Activated naive CD8-positive, alpha-beta T cell treated with anti-CD3 and anti-CD28 coated beads, Interleukin-2, amount 50 U/mL, for 24 hours (primary cell): ENCODE measurements at places on chromosomes 1 and 21.

- no peak overlapping the region for H3K27ac ChIP-seq
- H3K36me3 ChIP-seq, result peaks cover 10% of the 10 kb centered on the region
- no peak overlapping the region for H3K4me3 ChIP-seq
- H3K27me3 ChIP-seq, result no peaks in the 10 kb centered on the region
These were observed 6.0 kb downstream of the ZBTB48 start for GRCh38 chr1:6585841-6586240.

DNA sequence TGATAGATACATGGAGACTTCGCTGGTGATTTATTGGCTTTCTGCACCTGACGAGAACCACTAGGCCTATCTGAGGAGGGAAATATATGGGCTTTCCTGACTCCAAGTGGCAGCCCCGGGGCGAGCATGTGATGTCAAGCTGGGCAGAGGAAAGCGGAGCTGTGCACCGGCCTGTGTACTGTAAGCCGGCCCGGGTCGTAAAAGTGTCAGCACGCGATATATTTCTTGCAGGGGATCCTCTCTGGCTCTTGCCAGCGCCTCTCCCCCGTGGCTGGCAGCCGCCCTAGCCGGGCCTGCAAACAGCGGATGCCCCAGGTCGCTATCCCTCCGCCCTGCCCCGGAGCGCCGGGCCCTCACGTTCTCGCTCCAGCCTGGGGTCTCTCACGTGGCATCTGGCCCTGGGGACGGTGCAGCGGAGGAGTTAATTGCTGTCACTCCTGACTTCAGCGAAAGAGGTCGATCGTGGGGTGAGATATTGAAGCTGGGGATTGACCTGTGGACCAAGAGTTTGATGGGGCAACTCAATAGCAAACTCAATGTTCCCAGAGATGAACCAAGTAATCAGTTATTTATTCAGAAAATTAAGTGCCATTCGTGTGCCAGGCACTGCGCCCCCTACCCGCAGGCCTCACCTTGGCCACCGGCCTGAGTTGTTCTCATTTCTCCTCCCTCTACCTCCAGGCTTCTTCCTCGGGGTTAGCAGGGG, 41.0 kb upstream of the HAO2 start:
- H3K4me1 ChIP-seq, result peaks cover 15% of the 10 kb centered on the region
- peak; percentile 37 for DNase-seq
- no peak overlapping the region for H3K27ac ChIP-seq
- H3K27me3 ChIP-seq, result peaks cover 21% of the 10 kb centered on the region

DNA sequence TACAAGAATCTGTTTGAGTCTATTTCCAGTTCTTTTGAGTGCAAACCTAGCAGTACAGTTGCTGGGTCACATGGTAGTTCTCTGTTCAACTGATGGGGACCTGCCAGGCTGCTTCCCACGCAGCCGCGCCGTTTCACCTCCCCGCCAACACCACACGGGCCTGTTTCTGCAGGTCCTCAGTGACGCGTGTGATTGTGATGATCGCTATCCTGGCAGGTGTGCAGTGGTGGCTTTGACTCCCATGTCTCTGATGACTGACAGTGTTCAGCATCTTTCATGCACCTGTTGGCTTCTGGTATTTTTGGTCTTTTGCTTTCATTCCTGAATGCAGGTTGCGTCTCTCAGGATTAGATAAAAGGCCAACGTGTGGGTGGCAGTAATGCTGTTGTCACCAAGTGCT, 41.6 kb downstream of the FAAP20 start:
- H3K4me1 ChIP-seq, result peaks cover 17% of the 10 kb centered on the region
- DNase-seq, result no peak
- no peak overlapping the region for H3K27ac ChIP-seq
- H3K4me3 ChIP-seq, result no peak overlapping the region
- H3K27me3 ChIP-seq, result no peaks in the 10 kb centered on the region

DNA sequence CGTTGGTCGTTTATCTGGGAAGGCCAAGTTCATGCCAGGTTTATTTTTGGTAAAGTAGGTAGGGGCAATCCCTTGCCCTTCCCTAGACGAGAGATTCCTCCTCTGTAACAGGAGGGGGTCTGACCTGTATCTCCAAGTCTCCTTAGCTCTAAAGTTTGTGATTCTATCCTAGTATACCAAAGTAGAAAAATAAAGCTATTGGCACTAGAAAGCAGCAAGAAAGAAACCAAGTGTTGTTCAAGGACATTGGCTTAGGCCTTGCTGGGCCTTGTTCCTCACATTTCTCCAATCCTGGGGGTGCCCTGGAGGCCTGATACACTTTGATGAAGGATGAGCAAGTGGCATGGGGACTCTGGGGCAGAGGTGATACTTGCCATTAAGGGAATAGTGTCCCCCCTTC, 814 bp downstream of the MTARC2 start:
- H3K4me3 ChIP-seq, result peak overlapping the region; percentile 42
- no peaks in the 10 kb centered on the region for H3K36me3 ChIP-seq
- H3K27me3 ChIP-seq, result peaks cover 53% of the 10 kb centered on the region

GRCh38 chr1:184214128-184214527, 162.6 kb downstream of the TSEN15 start:
- peaks cover 4% of the 10 kb centered on the region for H3K27me3 ChIP-seq
- no peaks in the 10 kb centered on the region for H3K36me3 ChIP-seq
- DNase-seq, result no peak

DNA sequence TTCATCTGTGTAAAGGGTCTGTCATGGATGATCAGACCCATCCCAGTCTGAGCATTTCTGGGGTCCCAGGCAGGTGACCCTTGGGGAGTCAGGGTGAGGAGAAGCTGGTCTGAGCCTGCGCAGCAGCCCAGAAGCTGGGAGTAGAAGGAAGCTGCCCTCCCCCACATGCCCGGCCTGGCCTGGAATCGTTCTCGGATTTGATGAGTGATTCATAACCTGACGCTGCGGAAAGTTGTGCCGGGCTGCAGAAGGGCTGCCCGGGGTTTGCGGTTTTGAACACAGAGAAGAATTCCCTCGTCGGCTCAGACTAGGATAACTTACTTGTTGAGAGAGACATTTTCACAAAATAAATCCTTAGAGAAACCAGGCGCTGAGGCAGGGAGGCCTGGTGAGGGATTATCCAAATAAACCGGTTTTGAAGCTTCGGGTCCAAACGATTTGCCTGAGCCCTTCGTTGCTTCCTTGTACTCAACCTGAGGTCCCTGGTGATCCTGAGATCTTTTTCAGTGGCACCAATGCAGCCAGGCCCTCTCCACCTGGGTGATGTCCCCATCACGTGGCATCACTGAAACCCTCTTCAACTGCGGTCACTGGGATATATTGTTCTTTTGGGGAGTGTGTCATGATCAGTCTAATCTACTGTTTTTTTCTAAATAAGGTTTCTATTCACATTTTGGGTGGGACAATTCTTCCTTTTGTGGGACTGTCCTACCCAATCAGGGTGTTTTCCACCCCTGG, 29.2 kb downstream of the EPHB2 start:
- H3K27me3 ChIP-seq, result peaks cover 21% of the 10 kb centered on the region
- DNase-seq, result no peak
- H3K27ac ChIP-seq, result no peak overlapping the region
- no peaks in the 10 kb centered on the region for H3K36me3 ChIP-seq

GRCh38 chr21:26368591-26369320, 198.2 kb upstream of the APP start:
- H3K27me3 ChIP-seq, result no peaks in the 10 kb centered on the region
- no peak for DNase-seq
- no peaks in the 10 kb centered on the region for H3K36me3 ChIP-seq
- no peak overlapping the region for H3K27ac ChIP-seq
- H3K4me1 ChIP-seq, result no peaks in the 10 kb centered on the region

GRCh38 chr1:32907435-32907834, 6.2 kb upstream of the TMEM54 start:
- H3K27ac ChIP-seq, result no peak overlapping the region
- no peaks in the 10 kb centered on the region for H3K4me1 ChIP-seq
- peaks cover 12% of the 10 kb centered on the region for H3K27me3 ChIP-seq
- no peak overlapping the region for H3K4me3 ChIP-seq
- no peaks in the 10 kb centered on the region for H3K36me3 ChIP-seq
- DNase-seq, result no peak

DNA sequence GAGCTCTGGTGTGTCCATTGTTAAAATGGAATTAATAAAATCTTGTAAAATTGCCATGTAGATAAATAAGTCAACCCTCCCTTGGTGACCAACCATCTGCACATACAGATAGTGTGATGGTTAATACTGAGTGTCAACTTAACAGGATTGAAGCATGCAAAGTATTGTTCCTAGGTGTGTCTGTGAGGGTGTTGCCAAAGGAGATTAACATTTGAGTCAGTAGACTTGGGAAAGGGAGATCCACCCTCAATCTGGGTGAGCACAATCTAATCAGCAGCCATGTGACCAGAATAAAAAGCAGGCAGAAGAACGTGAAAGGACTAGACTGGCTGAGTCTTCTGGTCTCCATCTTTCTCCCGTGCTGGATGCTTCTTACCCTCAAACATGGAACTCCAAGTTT, 174.8 kb downstream of the LTN1 start:
- H3K36me3 ChIP-seq, result peaks cover 4% of the 10 kb centered on the region
- no peak overlapping the region for H3K27ac ChIP-seq
- H3K4me1 ChIP-seq, result no peaks in the 10 kb centered on the region
- DNase-seq, result no peak
- H3K27me3 ChIP-seq, result no peaks in the 10 kb centered on the region

DNA sequence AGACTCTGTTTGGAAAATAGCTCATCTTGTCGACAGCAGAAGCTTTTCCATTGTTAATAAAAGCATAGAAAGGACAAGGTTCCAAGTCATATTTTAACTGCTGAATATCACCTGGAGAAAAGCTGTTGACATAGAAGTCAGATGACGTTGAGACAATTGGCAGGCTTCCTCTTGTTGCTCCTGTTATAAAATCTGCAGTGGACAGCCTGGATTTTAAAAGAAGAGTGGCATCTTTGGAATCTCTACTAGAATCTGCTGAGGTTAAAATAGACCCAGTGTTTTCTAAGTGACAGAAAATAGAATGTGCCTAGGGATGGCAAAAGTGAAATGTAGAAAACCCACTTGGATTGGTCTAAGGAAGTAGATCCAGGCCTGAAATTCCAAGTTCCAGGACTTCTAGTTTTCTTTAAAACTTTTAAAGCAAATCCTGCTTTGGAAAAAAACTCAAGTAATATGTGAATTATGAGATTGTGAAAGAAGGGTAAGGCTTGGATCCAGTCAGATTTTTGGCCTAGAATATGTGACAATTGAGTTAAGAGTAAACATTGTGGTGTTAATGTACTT, 53.6 kb upstream of the NEXN start:
- DNase-seq, result no peak
- no peak overlapping the region for H3K4me3 ChIP-seq
- no peaks in the 10 kb centered on the region for H3K27me3 ChIP-seq
- peaks cover 10% of the 10 kb centered on the region for H3K36me3 ChIP-seq
- no peak overlapping the region for H3K27ac ChIP-seq
- no peaks in the 10 kb centered on the region for H3K4me1 ChIP-seq

DNA sequence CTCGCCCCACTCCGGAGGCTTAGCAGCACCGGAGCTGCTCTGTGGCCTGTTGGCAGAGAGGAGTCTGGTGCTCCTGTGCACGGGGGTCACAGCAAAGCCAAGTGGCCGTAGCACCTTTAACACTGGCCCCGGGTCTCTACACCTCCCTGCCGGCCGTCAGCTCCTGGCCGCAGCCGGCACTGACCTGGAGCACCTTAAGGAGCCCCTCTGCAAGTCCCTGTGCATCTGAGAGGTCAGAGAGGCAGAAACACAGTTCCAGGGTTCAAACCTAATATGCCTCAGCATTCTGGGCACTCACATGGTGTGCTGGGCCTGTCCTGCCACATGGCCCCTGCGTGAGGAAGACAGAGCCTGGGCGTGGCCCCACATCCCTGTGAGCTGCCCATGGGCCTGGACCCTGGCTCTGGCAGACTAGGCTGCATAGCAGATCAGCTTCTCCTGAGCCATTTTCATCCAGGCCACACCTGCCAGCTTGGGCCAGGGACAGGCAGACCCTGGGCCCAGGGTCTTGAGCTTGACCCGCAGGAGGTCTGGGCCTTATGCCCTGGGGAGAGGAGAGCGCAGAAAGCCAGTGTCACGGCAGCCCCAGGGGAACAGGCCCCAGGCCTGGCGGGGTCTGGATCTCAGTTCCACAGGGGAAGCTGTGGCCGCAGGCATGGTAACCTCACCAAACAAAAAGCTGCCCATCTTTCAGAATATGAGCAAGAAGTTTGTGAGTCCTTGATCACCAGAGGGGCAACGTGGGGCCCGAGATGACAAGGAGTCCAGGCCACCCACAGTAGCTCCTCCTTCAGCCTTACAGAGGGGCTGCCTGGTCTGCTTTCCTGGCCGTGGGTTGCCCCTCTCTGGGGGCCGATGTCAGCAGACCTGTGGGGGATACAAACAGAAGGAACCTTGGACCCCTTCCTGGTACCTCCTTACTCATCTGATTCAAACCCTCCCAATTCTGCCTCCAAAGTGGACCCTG, 146.0 kb upstream of the COL6A1 start:
- no peaks in the 10 kb centered on the region for H3K27me3 ChIP-seq
- no peak for DNase-seq
- H3K4me3 ChIP-seq, result no peak overlapping the region
- H3K27ac ChIP-seq, result no peak overlapping the region
- H3K36me3 ChIP-seq, result no peaks in the 10 kb centered on the region
- peaks cover 7% of the 10 kb centered on the region for H3K4me1 ChIP-seq

DNA sequence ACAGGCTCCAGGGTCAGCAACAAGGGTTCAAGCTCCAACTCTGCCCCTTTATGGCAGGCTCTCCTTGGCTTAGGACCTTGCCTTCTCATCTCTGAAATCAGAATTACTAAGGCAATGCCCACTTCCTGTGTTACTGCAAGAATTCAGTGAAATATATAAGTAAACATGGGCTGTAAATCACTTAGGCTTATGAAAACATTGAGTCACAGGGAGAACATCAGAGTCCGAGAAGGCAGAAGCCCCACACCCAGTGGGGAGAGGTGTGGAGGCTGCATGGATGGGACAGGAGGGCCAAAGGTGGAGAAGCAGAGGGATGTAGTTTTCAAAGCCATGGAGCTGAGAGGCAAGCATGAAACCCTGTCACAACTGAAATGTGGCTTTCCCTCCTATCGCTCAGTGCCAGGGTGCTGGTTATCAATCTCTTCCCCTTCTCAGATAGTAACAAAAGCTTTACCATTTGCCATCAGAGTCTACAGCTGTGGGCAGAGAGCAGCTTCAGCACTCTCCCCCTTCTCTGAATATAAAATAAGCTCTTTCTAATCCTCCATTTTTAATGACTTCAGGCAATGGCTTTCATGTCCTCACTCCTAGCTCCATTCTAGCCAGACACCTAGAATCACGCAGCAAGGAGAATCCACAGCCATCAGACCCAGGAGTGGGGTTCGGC, 3.4 kb downstream of the RGS8 start:
- no peak for DNase-seq
- H3K27ac ChIP-seq, result no peak overlapping the region
- peaks cover 5% of the 10 kb centered on the region for H3K4me1 ChIP-seq
- no peaks in the 10 kb centered on the region for H3K36me3 ChIP-seq

GRCh38 chr1:185409345-185409744, 92.3 kb upstream of the IVNS1ABP start:
- no peaks in the 10 kb centered on the region for H3K36me3 ChIP-seq
- no peak overlapping the region for H3K27ac ChIP-seq
- DNase-seq, result no peak
- H3K27me3 ChIP-seq, result no peaks in the 10 kb centered on the region

- H3K27ac ChIP-seq, result no peak overlapping the region
- no peak overlapping the region for H3K4me3 ChIP-seq
- DNase-seq, result no peak
- no peaks in the 10 kb centered on the region for H3K36me3 ChIP-seq
- H3K27me3 ChIP-seq, result no peaks in the 10 kb centered on the region
These were observed 86.1 kb upstream of the CYYR1 start for GRCh38 chr21:26659182-26659581.

- DNase-seq, result no peak
- H3K36me3 ChIP-seq, result no peaks in the 10 kb centered on the region
- H3K27me3 ChIP-seq, result peaks cover 11% of the 10 kb centered on the region
- no peak overlapping the region for H3K27ac ChIP-seq
These were observed 172.7 kb downstream of the PTPRU start for GRCh38 chr1:29408831-29409605.
